ENCODE measurements at places on chromosomes 4 and X. TPM values are rescaled to one million over a fixed set of nuclear protein-coding genes. Genes with fewer than 3 reads are reported as not detected.

NPY5R gene
- total RNA-seq, result 0.22 TPM

FAM9C gene
- total RNA-seq, result 0.13 TPM

OPHN1 gene
- total RNA-seq, result 7.5 TPM

CYLC1 gene
- total RNA-seq, result not detected

PAGE1 gene
- not detected for total RNA-seq

IL15 gene
- total RNA-seq, result 12.4 TPM

AREG gene
- 18.9 TPM for total RNA-seq

NUP62CL gene
- 4.2 TPM for total RNA-seq

GAGE12F gene
- not detected for total RNA-seq

RHOXF2B gene
- total RNA-seq, result not detected

GAGE1 gene
- not detected for total RNA-seq

HDAC6 gene
- 83.2 TPM for total RNA-seq

L1CAM gene
- total RNA-seq, result 3.0 TPM

MAB21L2 gene
- 18.2 TPM for total RNA-seq

MSL3 gene
- total RNA-seq, result 25.3 TPM

ITM2A gene
- 16.4 TPM for total RNA-seq

FABP2 gene
- total RNA-seq, result 48.6 TPM

HMX1 gene
- not detected for total RNA-seq

CCNQ gene
- total RNA-seq, result 16.0 TPM

DHRSX gene
- total RNA-seq, result 52.4 TPM

TLL1 gene
- 2.5 TPM for total RNA-seq

DRD5 gene
- 0.13 TPM for total RNA-seq

XAGE2 gene
- total RNA-seq, result not detected

ITIH6 gene
- total RNA-seq, result not detected

DCAF12L2 gene
- not detected for total RNA-seq

PDLIM3 gene
- 16.5 TPM for total RNA-seq

GPR34 gene
- total RNA-seq, result 2.0 TPM

COL25A1 gene
- 0.35 TPM for total RNA-seq

PSAPL1 gene
- total RNA-seq, result not detected

MCTS1 gene
- total RNA-seq, result 36.7 TPM

ERCC6L gene
- total RNA-seq, result 0.22 TPM

XKRX gene
- 0.73 TPM for total RNA-seq

OGT gene
- total RNA-seq, result 133 TPM

APOOL gene
- total RNA-seq, result 27.7 TPM

HSFX2 gene
- not detected for total RNA-seq

G3BP2 gene
- 144 TPM for total RNA-seq

F9 gene
- not detected for total RNA-seq

ARAP2 gene
- total RNA-seq, result 22.5 TPM

SYTL5 gene
- total RNA-seq, result 9.4 TPM

PABPC4L gene
- total RNA-seq, result 0.17 TPM

KIAA1210 gene
- total RNA-seq, result not detected

SRPK3 gene
- total RNA-seq, result 0.55 TPM

TMPRSS11F gene
- total RNA-seq, result not detected

SLITRK4 gene
- total RNA-seq, result not detected

CCDC110 gene
- 5.4 TPM for total RNA-seq

ASMT gene
- total RNA-seq, result not detected

MAGEE1 gene
- 3.9 TPM for total RNA-seq

TMEM164 gene
- 95.4 TPM for total RNA-seq

DDX53 gene
- total RNA-seq, result not detected

CYSLTR1 gene
- total RNA-seq, result 1.5 TPM

MID2 gene
- 2.9 TPM for total RNA-seq

FAM236B gene
- total RNA-seq, result not detected

ATP11C gene
- 17.0 TPM for total RNA-seq

TMEM144 gene
- 36.7 TPM for total RNA-seq

PABPC1L2B gene
- total RNA-seq, result not detected

TMPRSS11B gene
- total RNA-seq, result not detected

MGST2 gene
- total RNA-seq, result 119 TPM

PPP2R2C gene
- total RNA-seq, result 2.9 TPM

STOX2 gene
- total RNA-seq, result 10.9 TPM
